Right cardiac atrium (tissue), 5 donors: ENCODE measurements at places on chromosomes 3 and 15. TPM values are rescaled to one million over a fixed set of nuclear protein-coding genes. Genes with fewer than 3 reads are reported as not detected.
A peak's percentile ranks its signal among the peaks of the same experiment; 100 is the strongest.

GRCh38 chr3:59247402-59247841 is 197.6 kb upstream of the CFAP20DC start:
- DNase-seq: no peak

- DNase-seq: no peak
Measured at GRCh38 chr3:34511891-34512290, 713.5 kb downstream of the PDCD6IP start.

DNA sequence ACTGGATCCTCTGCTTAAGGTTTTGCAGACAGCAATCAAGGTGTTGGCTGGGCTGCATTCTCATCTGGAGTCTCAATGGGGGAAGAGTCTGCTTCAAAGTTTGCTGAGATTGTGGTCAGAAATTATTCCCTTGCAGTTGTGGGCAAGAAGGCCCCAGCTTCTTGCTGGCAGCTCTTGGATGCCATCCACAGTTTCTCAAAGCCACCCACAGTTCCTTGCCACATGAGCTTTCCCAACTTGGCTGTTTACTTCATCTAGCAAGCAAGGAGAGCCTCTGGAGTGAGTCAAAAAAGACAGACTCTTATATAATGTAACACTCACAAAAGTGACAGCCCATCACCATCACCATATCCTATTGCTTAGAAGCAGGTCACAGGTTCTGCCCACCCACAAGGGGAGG is 62.1 kb upstream of the ABHD2 start:
- no peak for DNase-seq

GRCh38 chr3:49165771-49166751 is at the start of gene CCDC71:
TSS of gene CCDC71 (minus strand) at chr3:49166331. CDS start at chr3:49164208, 2,123 bp downstream.
- DNase-seq: peak; percentile 93

The LDHAL6B gene
- not detected for total RNA-seq
